ENCODE measurements at places on chromosomes 4 and X. TPM values are rescaled to one million over a fixed set of nuclear protein-coding genes. Genes with fewer than 3 reads are reported as not detected.

SLC6A14 gene
- total RNA-seq: not detected

SLC10A6 gene
- total RNA-seq: not detected

TMEM31 gene
- total RNA-seq: not detected

PCDH10 gene
- 0.12 TPM for total RNA-seq

GAGE1 gene
- total RNA-seq: not detected

GPR173 gene
- 4.2 TPM for total RNA-seq

ATOH1 gene
- total RNA-seq: not detected

BST1 gene
- total RNA-seq: 11.1 TPM

PAGE1 gene
- not detected for total RNA-seq

SLC49A3 gene
- 1.1 TPM for total RNA-seq
